ENCODE measurements at places on chromosomes 1 and 21. TPM values are rescaled to one million over a fixed set of nuclear protein-coding genes. Genes with fewer than 3 reads are reported as not detected.

IL12RB2 gene
- not detected for total RNA-seq

PKN2 gene
- 30.0 TPM for total RNA-seq

RC3H1 gene
- total RNA-seq: 16.7 TPM

S100A8 gene
- not detected for total RNA-seq

AMY1B gene
- not detected for total RNA-seq

SZRD1 gene
- 24.2 TPM for total RNA-seq

WDR64 gene
- not detected for total RNA-seq

MYOG gene
- not detected for total RNA-seq

C1orf210 gene
- 0.11 TPM for total RNA-seq

ZMYND12 gene
- 0.66 TPM for total RNA-seq

SLC66A1 gene
- total RNA-seq: 23.2 TPM

LCE6A gene
- not detected for total RNA-seq

CACHD1 gene
- total RNA-seq: 2.8 TPM

GPR3 gene
- 0.37 TPM for total RNA-seq

IQGAP3 gene
- total RNA-seq: 83.3 TPM

NKAIN1 gene
- total RNA-seq: not detected

BARHL2 gene
- total RNA-seq: not detected

GJA9 gene
- total RNA-seq: 0.12 TPM

ZNF683 gene
- total RNA-seq: not detected

TRAF5 gene
- total RNA-seq: 13.3 TPM

TDRKH gene
- 3.5 TPM for total RNA-seq

GIPC2 gene
- total RNA-seq: 0.11 TPM

ZNF648 gene
- not detected for total RNA-seq

CELA2A gene
- not detected for total RNA-seq

CD1E gene
- not detected for total RNA-seq

FCAMR gene
- not detected for total RNA-seq

FAM3B gene
- total RNA-seq: not detected

ATP1A2 gene
- not detected for total RNA-seq

NGF gene
- 7.9 TPM for total RNA-seq

RHCE gene
- total RNA-seq: 0.75 TPM

SLAMF1 gene
- total RNA-seq: not detected

PTPN14 gene
- 55.7 TPM for total RNA-seq

SH2D1B gene
- not detected for total RNA-seq

FAM167B gene
- 0.50 TPM for total RNA-seq

LORICRIN gene
- total RNA-seq: not detected

MYOM3 gene
- not detected for total RNA-seq

ANKRD34A gene
- total RNA-seq: 0.33 TPM

IL23R gene
- total RNA-seq: not detected

TFF2 gene
- not detected for total RNA-seq
